ENCODE measurements at places on chromosomes 4 and X.

GRCh38 chr4:30718021-30718542 lies 2.1 kb upstream of the PCDH7 start:
- no peak for DNase-seq

- no peak for DNase-seq
Measured at GRCh38 chr4:186534056-186534455, 21.3 kb downstream of the MTNR1A start.

GRCh38 chrX:6024204-6024603 lies 204.5 kb downstream of the NLGN4X start:
- no peak for DNase-seq

- no peak for DNase-seq
Measured at GRCh38 chr4:187227907-187228704, 504.4 kb upstream of the FAT1 start.

DNA sequence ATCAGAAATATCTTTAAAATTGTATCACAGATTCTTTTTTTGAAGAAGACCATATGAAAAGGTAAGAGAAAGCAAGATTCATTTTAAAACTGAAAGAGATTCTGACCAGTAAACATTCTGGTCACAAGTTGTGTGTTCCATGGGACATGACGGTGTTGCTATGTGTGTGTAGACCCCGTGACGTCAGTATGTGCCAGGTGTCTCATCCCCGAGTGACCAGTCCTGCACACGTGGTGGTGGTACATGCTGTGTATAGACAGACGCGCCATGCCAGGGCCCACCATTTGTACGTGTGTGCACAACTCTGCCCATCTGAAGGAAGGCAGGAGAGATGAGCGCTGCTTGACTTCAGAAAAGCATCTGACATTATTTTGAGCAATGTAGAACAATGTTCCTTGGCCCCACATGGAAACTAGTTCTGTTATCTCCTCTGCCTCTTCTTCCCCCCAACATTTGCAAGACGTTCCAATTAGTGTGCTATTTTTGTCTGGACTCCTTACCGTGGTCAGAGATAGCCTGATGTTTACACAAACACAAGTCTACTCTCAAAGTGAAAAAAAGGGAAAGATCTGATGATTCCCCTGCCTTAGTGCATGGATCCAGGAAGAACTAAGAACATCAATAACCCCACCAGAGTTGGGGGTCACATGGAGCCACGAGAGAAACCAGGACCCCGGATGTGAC lies 51.2 kb downstream of the IRF2 start:
- no peak for DNase-seq

DNA sequence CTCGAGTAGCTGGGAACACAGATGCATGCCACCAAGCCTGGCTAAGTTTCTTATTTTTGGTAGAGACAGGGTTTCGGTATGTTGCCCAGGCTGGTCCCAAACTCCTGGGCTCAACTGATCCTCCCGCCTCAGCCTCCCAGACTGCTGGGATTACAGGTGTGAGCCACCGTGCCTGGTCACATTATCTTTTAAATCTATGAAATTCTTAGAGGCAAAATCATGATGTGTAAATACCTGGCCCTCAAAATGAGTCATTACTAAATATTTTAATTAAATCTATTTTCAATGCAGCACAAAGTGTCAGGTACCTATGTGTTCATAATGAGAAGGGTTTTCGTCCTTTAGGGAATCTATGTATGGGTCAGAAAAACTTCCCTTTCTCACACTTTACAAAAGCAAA lies 222.5 kb upstream of the GPC4 start:
- no peak for DNase-seq

- no peak for DNase-seq
Measured at GRCh38 chr4:159014859-159015258, 88.0 kb upstream of the RAPGEF2 start.

- no peak for DNase-seq
Measured at GRCh38 chrX:66039944-66040343, at the start of gene VSIG4. TSS of gene VSIG4 (minus strand) at chrX:66040080. CDS start at chrX:66039998, 82 bp downstream.

- DNase-seq = no peak
Measured at GRCh38 chrX:30181353-30181752, 34.0 kb upstream of the MAGEB2 start.

GRCh38 chr4:61485056-61485455 lies 284.9 kb downstream of the ADGRL3 start:
- no peak for DNase-seq

DNA sequence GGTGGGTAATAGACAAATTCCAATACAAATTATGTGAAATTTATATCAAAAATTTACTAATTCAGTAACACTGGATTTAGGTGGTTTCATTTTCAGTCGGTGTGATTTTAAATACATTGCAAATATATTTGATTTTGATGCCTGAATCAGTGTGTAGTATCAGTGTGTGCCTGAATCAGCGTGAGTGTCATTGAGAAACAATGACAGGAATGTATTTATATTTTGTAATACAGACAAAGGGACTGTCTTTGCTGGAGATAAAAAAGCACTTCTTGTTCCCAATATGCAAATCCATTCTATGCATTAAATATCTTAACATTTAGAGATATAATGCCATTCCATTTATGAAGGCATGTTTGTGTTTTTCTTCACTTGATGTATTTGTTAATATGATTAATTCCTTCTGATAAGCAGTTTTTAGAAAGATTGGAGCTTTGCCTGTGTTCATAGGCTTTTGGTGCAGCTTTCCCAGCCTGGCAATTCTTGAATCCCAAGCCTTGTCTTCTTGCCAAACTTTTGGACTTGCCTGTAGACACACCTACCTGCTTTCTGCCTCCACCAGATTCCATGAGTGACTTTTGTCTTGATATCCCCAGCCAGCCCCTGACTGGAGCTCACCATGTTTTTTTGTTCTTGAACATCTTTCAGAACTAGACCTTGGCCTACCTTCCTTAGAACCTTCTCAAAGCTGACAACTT lies 243.8 kb downstream of the ADGRL3 start:
- DNase-seq = peak; percentile 4

- no peak for DNase-seq
Measured at GRCh38 chr4:5878359-5878758, 14.5 kb downstream of the CRMP1 start.

DNA sequence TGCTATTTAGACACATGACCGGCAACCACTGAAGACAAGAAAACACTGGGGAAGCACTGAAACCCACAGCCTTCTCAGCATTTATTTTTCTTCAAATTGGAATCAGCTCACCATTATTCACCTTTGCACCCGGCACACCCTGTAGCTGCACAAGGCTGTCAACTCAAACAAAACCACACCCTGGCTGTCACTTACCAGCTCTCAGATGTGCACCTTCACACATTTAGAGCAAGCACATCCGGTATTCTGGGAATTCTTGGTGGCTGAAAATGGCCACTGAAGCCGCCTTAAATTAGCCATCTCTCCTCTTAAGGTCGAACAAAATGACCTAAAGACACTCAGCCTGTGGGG lies 5.9 kb downstream of the ZFYVE28 start:
- DNase-seq = no peak

- no peak for DNase-seq
Measured at GRCh38 chr4:4377732-4378460, 9.0 kb upstream of the NSG1 start.

GRCh38 chrX:110341189-110342035 lies 17.2 kb upstream of the RTL9 start:
- DNase-seq = no peak

DNA sequence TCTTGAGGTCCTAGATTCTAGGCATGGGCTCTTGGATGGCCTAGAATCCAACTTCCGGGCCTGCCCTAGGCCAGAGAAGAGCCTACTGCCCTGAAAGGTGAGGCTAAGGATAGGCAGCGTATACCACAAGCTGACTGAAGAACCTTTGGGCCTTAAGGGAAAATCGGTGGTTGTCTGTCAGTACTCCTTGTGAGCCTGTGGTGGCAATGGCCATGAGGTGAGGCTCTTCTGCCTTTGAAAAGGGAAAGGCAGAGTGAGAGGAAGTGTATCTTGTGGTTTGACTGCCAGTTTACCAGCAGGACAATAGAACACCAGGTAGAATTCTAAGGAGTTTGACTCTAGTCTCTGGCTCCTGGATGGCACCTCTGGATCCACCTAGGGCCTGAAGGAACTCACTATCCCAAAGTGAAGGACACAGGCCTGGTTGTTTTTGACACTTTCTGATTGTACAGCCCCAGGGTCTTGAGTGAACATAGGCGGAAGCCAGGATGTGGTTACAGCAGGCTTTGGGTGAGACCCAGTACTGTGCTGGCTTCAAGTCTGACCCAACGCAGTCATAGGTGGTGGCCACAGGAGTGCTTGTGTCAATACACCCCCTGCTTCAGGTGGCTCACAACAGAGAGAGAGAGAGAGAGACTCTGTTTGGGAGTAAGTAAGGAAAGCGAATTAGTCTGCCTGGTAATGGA lies 20.9 kb downstream of the ITIH6 start:
- no peak for DNase-seq

- DNase-seq = peak; percentile 29
Measured at GRCh38 chrX:18146954-18147353, 73.7 kb downstream of the BEND2 start.

DNA sequence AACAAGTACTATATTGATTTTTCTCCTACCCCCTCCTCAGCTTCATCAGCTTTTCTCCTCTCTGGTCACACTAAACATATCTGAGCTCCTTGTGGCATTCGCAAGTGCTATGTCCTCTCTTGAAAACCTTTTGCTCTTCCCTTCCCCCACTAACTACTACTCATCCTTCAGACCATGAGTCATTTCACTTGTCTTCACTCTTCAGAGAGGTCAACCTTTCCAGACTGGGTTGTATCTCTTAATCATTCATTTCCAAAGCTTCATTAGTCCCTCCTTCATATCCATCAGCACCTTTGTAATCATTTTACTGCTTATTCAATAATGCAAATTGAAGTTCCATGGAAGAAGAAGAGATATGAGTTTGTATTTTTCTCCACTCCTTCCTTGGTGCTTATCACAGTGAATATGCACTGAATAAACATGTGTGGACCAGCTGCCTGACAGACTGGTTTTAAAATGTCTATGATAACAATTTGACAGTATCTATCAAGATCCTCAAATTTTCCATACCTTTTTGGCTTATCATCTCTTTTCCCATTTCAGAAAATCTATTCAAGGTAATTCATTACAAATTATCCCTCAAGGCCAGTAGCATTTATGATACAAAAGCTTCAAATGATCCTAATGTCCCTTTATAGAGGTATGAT lies 28.4 kb downstream of the DDX60L start:
- peak; percentile 90 for DNase-seq

- no peak for DNase-seq
Measured at GRCh38 chrX:54223581-54223980, 40.5 kb upstream of the FAM120C start.

- DNase-seq = no peak
Measured at GRCh38 chr4:52956691-52957090, 94.6 kb downstream of the RASL11B start.

- DNase-seq = no peak
Measured at GRCh38 chrX:50088645-50089044, 112.2 kb downstream of the AKAP4 start.

GRCh38 chr4:124710911-124711310 lies 1.6 kb downstream of the ANKRD50 start:
- no peak for DNase-seq

- DNase-seq = no peak
Measured at GRCh38 chrX:130097507-130098209, 12.6 kb downstream of the ELF4 start.

GRCh38 chrX:53695946-53696549 lies 9.5 kb upstream of the HUWE1 start:
- DNase-seq = no peak

DNA sequence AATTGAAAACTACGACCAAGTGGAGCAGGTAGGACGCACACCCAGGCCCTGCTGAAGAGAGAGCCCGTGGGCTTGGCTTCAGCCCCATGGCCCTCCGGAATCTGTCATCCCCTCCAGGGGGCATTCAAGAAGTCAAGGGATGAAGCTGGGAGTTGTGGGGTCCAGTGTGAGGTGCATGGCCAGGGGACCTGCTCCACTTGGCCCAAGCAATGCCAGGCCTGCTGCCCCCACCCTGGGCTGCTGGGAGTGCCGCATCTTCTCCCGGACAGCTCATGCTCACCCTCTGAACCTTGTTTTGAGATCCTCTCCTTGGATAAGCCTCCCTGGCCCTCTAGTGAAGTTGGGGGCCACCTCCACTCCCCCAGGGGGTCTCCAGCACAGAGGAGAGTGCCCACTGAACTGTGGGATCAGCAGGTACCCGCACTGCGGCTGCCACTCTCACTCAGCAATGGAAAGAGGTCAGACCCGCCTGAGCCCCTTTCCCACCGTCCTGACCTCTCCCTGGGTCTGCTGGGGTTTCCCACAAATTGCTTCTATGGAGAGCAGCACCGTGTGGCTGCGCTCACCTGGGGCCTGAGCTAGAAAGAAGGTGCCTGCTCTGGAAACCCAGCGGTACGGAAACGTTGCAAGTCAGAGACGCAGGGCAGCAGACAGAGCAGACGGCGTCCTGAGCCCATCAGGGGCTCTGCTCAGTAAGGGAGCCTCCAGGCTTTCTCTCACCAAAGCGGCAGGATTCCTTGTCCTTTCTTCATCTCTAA lies 5.0 kb upstream of the ABLIM2 start:
- DNase-seq = no peak

DNA sequence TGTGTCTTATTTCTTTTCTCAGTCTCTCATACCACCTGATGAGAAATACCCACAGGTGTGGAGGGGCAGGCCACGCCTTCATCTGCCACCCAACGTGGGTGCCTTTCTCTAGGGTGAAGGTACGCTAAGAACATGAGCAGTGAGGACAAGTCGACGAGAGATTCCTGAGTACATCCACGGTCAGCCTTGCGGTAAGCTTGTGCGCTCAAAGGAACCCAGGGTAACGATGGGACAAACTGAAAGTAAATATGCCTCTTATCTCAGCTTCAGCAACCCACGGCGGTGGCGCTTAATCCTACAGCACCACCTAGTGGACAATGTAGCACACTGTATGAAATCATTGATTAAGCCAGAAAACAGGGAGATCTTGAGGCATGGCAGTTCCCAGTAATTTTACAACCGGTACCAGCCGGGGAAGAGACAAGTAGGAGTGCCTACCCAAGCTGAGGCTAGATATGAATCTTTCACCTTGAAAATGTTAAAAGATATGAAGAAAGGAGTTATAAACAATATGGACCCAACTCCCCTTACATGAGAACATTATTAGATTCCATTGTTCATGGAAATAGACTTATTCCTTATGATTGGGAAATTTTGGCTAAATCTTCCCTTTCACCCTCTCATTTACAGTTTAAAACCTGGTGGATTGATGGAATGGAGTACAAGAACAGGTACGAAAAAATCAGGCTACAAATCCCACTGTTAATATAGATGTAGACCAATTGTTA lies 63.0 kb downstream of the ZNF732 start:
- DNase-seq = peak; percentile 28

- DNase-seq = no peak
Measured at GRCh38 chrX:38999099-38999498, 197.8 kb downstream of the MID1IP1 start.

All from kidney glomerular epithelial cell (primary cell).